ENCODE measurements at places on chromosomes 6 and 20.

- DNase-seq, result no peak
These were observed 666.6 kb upstream of the CITED2 start for GRCh38 chr6:140041056-140041455.

- DNase-seq, result no peak
These were observed 51.6 kb downstream of the EYA2 start for GRCh38 chr20:46946181-46946624.

DNA sequence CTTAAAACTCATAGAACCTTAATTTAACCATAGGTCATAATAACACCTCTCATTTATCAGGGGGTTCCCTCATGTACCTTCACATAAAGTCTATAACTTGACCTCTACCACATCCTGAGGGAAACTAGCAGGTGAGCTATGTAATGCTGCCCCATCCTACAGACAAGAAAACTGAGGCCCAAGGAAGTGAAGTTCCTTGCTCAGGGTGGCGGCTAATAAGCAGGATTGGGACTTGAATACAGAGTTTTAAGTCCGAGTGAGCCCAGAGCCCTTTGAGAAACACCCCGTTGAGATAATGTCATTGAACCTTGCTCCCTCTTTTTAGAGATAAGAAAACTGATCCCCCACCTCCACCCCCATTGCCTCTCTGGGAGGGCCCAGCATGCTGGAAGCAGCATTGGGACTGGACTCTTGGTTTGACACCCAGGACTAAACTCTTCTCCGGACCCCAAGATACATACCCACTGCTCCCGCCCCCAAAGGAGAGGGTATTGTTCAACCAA lies 429 bp downstream of the BNIP5 start:
- DNase-seq, result no peak

GRCh38 chr6:73353636-73354593 lies at the start of gene DPPA5:
DPPA5 (minus strand) TSS chr6:73354276; CDS start chr6:73354225, 51 bp downstream.
- no peak for DNase-seq

DNA sequence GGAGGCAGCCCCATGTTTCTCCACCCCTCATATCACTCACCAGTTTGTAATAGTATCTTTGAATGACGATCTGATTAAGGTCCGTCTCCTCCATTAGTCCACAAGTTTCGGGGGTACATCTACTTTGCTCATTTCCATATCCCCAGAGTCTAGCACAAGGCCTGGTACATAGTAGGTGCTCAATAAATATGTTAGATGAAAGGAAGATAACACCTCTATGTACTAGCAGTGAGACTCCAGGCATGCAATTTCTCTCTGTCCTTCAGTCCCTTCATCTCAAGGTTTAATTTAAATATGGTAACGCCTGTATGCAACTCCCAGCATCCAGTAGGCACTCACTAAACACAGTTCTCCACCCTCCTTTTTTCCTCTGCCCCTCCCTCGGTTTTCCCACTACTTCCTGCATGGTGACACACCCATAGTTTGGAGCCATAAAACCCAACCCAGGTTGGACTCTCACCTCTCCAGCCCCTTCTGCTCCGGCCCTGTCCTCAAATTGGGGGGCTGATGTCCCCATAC lies 461 bp upstream of the HNF4A start:
- no peak for DNase-seq

- DNase-seq, result no peak
These were observed 66.4 kb downstream of the PHF20 start for GRCh38 chr20:35838205-35838604.

DNA sequence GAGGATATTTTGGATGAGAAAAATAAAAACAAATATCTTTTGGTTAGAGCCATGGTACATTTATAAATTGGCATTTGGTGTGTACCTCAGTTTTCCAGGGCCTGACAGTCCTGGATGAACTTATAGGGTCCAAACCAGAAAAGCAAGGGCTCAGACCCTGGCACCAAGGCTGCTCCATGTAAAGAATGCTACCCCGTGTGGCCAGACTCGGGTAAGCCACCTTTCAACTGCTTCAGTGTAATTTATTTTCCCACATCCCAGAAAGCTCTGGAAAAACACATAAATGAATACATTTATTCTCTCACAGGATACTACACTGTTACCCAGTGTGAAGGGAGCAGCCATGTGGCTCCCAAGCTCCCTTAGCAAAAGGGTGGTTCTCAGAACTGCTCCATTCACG lies 13.8 kb downstream of the MRPL14 start:
- no peak for DNase-seq

Measured in MM.1S (cell line).